ENCODE measurements at places on chromosomes 4 and X.
A peak's percentile ranks its signal among the peaks of the same experiment; 100 is the strongest.

- DNase-seq, result no peak
Measured at GRCh38 chrX:123493857-123494256, 239.0 kb downstream of the THOC2 start.

GRCh38 chr4:71259911-71260331, 78.9 kb upstream of the SLC4A4 start:
- DNase-seq, result no peak

- no peak for DNase-seq
Measured at GRCh38 chrX:32480019-32480418, 731.3 kb downstream of the DMD start.

DNA sequence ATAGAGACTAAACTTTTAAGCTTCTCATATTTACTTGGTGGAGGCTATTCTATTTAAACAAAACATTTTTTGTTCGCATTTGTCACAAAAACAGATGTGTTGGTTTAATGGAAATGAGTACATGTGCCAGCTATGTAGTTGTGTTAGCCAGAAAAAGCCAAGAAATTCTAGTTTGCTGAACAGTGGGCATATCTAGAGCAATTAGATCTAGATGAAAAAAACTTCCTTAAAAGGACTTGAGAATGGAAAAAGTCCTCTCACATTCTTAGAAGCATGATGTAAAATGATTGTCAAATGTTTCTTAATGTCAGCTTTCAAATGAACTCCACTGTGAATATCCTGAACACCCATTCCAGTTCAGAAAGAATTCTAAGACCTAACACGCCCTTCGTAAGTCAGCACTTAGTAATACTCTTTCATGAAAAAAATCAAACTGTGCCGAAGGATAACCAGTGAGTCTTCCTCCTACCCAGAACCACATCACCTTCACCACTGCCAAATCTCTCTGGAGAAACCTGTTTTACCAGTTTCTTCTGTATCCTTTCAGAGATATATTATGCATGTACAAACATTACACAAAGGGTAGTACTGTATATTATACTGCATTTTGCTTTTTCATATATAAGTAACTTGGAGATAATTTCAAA, 28.2 kb downstream of the PHKA1 start:
- no peak for DNase-seq

- DNase-seq, result no peak
Measured at GRCh38 chr4:5893004-5893580, at the start of gene CRMP1. Gene CRMP1, minus strand, starts transcription at chr4:5893086. Its CDS starts 117 bp downstream, at chr4:5892969.

DNA sequence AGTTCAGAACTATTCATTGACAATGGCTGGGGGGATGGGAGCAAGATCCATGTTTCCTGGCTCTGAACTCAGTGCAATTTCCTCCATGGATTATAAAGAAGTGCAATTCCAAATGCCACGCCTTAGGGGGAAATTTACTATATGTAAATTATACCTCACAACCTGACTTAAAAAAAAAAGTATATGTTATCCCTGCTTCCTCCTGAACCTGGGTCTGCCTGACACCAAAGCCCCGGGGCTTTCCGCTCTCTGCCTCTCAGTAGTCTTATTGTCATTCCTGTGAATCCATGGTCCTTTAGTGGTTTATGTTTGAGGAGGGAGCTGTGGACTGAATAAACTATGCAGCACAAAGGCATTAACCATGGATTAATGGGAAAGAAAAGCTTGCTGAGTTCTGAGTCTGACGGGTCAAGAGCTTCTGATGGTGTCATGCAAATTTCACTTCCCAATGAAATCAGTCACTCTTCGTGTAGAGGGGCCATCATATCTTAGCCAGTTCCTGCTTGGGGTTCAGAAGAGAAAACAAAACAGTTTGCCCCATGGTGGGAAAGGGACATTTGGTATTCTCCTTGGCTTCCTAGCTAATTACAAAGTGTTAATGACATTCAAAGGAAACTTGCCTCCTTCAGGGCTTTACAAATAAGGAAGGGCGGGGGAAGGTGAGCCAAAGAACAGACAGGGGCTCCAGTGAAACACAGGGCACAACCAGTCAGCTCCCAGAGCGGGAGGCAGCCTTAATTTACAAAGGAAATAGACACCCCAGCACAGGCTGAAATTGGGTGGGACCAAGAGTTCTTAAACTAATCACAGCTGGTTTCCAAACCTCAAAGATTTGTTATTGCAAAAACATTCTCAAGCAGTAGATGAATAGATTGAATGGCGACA, 14.3 kb downstream of the FAM9C start:
- no peak for DNase-seq

DNA sequence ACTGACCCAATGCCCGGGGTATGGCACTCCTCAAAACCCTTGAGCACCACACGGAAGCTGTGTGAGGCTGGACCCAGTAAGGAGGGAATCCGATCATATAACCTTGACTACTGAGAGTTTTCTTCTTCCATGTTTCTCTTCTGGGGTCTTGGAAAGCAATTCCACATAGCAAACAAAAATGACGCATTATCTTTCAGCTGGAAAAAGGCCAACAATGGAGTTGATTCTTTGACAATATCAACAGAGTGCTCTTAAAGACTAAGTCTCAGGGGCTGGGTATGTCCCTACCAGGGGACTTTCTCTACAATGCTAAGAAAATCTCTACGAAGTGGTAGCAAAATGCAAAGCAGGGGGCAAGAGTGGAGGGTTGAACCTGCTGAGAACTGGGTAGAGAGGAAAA, 188.6 kb downstream of the NSUN7 start:
- DNase-seq, result no peak

- DNase-seq, result peak; percentile 14
Measured at GRCh38 chrX:19625612-19626011, 110.3 kb upstream of the MAP3K15 start.

DNA sequence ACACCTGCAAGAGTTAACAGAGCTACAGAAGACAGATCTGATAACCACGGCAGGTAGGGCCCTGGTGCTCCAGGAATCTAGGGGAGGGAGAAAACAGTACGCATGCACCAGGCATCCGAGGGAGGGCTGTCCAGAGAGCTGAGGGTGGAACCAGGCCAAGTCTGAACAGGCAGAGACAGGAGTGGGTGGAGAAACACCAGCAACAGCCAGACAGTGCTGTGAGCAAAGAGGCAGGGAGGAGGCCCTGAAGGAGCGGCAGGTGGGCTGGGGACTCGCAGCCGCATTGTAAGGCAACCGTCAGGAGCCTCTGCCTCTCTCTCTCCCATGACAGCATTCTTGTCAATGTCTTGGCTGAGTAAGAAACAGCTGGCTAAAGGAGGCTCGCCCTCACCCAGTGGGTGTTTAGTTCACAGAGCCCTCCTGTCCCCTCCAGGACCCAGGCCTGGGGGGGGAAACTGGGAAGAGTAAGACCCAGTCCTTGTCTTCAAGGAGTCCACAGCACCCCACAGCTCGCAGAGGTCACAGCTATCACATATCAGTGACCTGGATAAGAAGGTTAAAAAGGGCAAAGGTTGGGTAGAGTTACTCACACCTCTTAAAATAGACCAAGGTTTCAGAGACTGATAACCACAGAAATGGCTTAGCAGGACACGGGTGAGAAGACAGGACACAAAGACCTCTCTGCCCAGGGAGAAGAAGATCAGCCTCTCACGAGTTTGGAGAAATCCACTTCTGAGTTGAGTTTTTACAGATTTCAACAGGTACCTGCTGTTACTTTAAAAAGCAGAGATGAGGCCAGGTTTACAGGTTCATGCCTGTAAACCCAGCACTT, 10.5 kb downstream of the ACSL1 start:
- DNase-seq, result no peak

DNA sequence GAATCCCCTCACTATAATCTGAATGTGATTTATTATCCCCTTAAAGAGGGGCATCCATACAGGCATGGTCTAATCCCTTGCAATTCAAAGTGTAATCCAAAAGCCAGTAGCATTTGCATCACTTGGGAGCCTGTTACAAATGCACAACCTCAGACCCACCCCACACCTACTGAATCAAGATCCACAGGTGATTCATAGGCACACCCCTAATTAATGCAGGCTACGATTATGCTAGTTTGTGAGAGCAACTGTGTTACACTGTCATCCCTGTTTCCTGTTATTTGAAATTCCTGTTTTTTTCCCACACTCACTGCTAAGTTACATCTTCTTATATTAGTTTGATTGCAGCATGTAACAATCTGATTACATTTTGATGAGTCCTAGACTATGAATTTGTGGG, 120.0 kb downstream of the RAB28 start:
- no peak for DNase-seq
